SJSA1 (cell line): ENCODE measurements at places on chromosomes 11 and 22.

DNA sequence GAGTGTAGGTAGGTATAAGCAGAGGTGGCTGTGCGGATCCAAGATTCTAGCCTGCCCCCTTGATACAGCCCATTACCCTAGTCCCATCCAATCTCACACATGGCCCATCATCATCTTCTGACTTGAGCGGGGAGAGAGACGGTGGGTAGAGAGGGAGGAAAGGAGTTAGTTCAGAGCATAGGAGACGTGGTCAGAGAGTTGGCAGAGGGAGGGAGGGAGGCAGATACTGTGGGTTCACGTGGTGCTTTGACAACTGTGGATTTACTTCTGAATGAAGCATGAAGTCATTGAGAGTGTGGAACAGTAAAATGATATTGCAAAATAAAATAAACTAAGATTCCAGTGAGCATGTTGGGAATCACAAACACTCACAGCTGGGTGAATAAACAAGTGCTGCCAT is 31.4 kb upstream of the VPREB1 start:
- no peak for DNase-seq

DNA sequence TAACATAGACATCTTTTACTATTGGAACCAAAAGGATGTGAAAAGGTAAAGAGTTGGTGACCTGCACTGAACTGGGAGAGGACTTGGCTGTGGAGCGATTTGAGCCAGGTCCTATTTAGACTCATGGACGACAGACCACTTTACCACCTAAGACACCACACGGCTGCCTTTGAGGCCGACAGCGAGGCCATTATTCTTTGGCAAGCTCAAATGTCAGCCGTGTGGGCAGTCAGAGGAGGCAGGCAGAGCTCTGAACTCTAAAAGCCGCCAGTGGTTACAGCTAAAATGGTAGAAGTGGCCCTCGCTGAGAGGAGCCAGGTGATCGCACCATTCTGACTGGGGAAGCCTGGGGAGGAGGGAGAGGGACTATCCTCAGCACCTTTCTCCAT is 50.5 kb downstream of the SCUBE1 start:
- DNase-seq, result no peak

DNA sequence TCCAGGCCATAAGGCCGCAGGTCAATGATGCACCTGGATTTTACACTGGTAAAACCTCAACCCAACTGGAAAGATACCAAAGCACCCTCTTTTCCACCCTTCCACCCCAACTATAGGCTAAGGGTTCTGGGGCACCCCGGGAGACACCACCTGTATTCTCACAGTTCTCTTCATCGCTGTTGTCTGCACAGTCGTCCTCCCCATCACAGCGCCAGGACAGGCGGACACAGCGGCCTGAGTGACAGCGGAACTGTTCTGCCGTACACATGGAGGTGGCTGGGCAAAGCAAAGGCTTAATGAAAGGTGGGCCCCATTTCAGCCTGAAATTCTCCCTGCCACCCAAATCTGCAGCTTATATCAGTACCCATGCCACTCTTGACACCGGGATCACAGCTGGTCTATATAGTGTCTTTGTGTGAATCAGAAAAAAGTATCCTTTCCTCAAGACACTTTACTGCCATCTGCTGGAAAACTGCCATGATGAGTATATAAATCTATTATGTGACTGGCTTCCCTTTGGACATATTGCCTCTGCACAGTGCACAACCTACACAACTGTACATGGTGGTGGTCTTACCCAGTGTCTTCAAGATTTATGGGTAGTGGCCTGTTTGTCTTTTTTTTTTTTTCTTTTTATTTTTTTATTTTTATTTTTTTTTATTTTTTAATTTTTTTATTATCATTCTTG is 21.5 kb downstream of the LRP4 start:
- DNase-seq, result peak; percentile 36

- DNase-seq, result no peak
Observed at GRCh38 chr11:23539556-23539955, 679.3 kb upstream of the CCDC179 start.

DNA sequence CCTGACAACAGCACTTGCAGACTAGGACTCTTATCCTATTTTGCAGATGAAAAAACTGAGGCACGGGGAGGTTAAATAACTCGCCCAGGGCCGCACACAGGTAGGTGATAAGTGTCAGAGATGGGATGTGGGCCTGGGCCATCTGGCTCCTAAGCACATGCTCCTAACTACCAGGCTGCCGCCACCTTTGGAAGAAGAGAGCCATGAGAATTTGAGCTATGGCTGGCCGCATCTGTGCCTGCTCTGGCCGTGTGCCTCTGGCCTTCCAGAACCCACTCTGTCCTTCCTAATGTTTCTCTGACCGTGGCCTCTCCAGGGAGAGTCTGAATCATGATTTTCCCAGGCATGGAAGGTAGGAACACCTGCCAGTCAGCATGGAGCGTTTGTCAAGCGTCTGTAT is 15.3 kb upstream of the IL2RB start:
- DNase-seq, result no peak

GRCh38 chr22:35430897-35431322 is 31.0 kb downstream of the MCM5 start:
- DNase-seq, result peak; percentile 96

- DNase-seq, result no peak
Observed at GRCh38 chr11:17652556-17652955, 66.8 kb upstream of the MYOD1 start.

GRCh38 chr11:102891736-102892135 is 17.0 kb upstream of the MMP12 start:
- no peak for DNase-seq

GRCh38 chr22:18136563-18137320 is 13.2 kb upstream of the USP18 start:
- no peak for DNase-seq

DNA sequence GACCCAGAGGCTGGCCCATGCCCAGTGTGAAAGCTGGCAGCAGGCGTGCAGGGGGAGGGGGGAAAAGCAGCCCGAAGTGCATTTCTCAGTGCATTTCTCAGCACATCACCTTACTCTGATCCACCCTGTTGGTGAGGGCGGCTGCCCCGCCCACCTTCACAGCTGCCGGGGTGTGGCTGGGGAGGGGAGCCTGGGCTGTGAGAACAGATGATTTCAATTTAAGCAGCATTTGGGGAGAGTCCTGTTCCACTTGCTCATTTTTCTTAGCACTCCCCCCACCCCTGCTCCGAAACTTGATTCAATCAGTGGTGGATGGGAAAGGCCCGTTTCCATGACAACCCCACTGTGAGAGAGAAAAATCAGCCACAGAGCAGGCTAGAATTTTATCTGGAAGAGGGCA is 84.8 kb downstream of the SNX19 start:
- DNase-seq, result no peak
